ENCODE measurements at places on chromosomes 4 and X.

DNA sequence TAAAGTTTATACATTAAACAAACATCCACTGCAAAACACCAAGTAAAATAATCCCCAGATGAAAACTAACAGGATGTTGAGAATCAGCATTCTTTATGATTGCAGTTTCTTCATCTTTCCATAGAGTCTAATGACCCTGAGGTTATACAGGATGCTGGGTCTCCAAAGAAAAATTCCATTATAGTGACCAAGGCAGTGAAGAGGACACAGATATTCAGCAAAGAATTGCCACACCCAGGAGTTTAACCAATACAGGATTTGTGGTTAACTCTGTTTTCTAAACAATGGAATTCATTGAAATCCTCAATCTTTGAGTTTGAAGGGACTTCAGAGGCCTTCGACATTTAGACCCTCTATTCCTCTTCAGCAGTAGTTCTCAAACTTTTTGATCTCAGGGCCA is 76.2 kb upstream of the ESX1 start:
- peak; percentile 56 for DNase-seq

DNA sequence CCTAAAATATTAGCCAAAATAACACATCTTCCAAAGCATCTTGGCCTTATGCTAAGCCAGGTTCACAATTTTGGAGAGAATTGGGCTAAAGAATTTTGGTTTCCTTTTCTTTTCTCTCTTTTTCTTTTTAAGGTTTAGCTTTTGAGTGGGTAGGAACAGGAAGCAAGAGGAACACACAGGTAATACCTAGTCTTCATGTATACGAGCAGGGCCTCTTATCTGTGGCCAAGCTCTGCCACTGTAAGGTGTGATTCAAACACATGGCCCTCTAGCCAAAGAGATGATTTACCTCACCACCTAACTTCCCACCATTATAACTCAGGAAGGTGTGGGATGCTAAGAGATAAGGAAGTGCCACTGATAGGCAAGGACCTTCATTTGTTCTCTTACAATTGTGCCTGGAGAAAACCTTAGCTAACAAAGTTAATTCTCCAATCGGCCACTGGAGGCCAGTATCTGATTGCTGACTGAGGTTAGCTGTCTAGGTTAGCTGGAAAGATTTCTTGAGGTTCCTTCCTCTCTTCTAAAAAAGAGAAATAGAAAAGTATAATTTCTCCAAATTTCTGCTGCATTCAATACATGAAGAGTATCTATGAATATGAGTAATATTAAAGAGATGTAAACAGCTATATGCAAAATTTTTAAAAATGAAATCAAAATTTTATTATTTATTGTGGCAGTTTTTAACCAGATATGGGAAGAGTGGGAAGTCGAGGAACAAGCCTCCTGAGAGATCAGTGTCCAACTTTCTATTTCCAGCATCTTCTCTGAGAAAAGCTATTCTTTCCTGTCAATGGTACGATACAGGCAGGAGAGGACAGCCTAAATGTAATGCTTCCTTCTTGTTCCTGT is 30.1 kb upstream of the BBS7 start:
- DNase-seq: peak; percentile 56

GRCh38 chr4:163284304-163284703 is 48.1 kb downstream of the NPY1R start:
- no peak for DNase-seq

DNA sequence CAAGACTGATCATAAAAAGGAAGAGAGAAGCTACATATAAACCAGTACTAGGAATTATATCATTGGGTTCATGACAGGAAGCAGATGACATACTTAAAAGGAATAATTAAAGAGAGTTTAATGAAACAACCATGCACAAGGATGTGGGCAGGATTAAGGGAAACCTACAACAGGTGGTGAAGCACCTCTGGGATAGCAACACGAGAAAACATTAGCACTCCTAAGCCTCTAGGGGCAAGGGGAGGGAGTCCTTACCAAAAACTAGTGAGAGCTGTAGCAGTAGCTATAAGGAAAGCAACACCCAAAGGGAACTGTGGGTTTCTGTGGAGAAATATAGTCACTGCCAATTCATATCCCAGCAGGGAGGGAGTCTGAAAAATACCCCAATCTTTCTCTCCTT is 7.2 kb upstream of the THOC2 start:
- DNase-seq: no peak

Data from amniotic epithelial cell (primary cell).